ENCODE measurements at places on chromosomes 1 and 21. TPM values are rescaled to one million over a fixed set of nuclear protein-coding genes. Genes with fewer than 3 reads are reported as not detected.

GRCh38 chr1:167152192-167152876 is 58.5 kb downstream of the STYXL2 start:
- DNase-seq: no peak

DNA sequence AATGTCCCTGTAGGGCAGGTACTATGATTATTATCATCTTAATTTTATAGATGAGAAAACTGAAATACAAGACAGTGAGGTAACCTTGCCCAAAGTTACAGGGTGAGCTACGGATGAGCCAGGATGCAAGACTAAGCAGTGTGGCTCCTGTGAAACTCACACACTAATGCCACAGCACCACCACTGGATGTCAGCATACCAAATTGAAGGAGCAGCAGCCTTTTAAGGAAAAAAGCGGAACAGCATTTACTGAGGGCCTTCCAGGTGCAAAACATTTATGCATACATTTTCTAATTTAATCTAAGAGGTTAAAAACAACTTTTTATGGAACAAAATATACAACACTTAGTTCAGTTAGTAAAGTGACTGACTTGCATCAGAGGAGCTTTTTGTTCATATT is 41.7 kb downstream of the SEC16B start:
- DNase-seq: peak; percentile 55

GRCh38 chr1:206448471-206448870 is 21.8 kb upstream of the IKBKE start:
- no peak for DNase-seq

DNA sequence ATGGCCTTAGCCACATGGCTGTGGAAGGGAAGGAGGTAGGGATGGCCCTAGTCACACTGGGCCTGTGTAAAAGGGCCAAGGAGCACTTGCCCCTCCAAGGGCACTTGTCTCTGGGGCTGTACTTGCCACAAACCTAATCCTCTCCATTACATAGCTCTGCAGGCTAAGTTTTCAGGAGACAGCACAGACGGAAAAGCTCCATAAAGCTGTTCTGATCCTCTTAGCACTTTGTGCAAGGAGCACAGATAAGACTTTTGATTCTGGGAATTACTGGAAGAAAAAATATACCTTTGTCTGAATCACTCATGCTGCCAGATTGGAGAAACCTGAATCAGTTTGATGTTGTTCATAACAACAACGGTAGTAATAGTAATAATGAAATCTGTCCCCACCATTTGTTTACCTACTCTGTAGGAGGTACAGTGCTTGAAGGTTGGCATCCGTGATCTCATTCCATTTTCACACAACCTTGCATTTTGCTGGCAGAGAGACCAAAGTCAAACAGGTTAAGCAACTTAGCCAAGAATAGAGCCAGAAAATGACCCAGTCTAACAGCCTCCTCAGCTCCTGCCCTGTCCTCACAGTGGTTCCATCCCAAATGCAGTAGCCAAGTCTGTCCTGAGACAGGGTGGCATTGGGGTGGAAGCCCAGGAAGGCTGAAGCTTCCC is 207.1 kb downstream of the ROR1 start:
- DNase-seq: no peak

DNA sequence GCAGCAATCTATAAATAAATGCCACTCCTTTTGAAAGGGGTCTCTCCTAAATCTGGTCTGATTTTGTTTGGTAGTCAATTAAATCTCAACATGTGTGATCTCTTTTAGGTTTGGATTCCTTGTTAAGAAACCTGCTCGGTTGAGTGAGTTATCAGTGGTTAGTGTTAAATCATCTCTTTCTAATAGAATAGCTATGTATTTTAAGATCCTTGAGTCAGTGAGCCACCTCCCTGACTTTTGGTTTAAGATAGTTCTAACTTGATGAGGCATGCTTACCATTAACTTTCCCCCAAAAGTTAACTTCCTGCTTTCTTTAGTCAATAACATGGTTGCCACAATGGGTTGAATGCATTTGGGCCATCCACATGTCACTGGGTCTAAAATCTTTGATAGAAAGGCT is 93.1 kb upstream of the OLFM3 start:
- no peak for DNase-seq

- peak; percentile 20 for DNase-seq
These were observed 2.3 kb downstream of the SRSF10 start for GRCh38 chr1:23977854-23978191.

GRCh38 chr1:228872080-228872479 is 136.8 kb downstream of the RHOU start:
- no peak for DNase-seq

DNA sequence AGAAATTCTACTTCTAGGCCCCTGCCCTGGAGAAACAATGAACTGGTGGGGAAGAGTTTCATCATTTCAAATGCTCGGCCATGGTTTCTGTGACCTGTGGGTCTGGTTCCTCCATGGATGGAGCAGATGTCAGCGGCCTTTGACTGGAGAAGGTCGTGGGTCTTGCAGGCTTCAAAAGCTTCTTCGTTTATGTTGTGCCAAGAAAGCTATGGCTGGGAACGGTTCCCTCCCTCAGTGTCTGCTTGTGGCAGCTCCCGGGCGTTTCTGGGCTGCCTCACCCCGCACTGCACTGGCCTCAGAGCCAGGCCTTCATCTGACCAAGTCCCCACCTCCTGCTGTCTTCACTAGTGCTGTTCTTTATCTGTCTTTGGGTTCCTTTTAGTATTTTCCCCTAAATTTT is 46.4 kb upstream of the POFUT2 start:
- DNase-seq: no peak

DNA sequence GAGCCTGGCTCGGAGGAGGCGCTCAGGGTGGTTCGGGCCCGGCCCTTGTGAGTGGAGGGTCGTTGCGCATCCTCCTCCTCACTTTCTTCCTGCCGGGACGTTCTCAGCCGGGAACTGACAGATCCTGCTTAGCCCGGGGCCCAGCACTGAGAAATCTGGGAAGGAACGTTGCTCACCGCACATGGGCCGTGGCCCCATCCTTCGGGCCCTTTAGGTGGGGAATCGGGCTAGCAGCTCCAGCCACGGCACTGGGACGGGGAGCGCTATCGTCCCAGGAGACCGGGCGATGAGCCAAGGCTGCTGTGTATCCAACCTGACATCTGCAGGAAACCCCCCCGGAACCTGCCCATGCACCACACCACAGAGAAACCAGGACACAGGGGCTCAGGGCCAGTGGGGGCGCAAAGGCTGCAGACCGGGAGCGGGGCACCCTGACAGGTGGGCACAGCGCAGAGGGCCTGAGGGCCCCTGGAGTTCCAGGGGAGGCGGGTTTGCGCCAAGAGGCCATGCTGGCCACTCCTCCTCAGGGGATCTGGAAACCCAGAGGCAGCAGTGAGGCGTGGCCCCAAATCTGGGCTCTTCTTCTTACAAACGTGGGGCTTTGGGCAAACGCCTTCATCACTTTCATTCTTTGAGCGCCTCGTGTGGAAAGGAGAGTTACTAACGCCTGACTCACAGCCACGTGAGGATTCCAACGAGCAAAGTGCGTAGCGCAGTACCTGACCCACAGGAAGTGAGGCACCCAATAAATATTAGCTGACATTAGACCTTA is at the start of gene SH2D5:
Gene SH2D5 (minus strand): TSS at position 116 of the 772 bp plus-strand sequence. CDS start 4,659 bp downstream, outside the sequence.
- DNase-seq: peak; percentile 92

GRCh38 chr1:204171751-204172178 is 5.6 kb upstream of the REN start:
- peak; percentile 79 for DNase-seq

DNA sequence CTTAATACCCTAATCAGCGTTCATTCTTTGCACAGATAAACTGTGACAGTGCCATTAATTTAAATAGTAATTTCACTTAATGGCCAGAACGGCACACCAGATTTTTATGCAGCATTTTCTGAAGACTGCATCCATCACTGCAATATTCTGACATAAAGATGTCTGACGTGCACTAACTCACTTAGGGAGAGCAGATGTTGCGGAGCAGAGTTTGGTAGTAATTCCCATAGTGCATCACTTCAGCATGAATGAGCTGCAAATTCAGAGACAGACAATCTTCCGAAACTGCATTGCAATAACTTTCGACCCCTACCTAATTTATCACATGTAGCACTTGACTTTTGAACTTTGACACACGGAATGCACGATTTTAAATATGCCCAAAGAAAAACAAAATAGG is 225.3 kb downstream of the KCTD3 start:
- DNase-seq: no peak

DNA sequence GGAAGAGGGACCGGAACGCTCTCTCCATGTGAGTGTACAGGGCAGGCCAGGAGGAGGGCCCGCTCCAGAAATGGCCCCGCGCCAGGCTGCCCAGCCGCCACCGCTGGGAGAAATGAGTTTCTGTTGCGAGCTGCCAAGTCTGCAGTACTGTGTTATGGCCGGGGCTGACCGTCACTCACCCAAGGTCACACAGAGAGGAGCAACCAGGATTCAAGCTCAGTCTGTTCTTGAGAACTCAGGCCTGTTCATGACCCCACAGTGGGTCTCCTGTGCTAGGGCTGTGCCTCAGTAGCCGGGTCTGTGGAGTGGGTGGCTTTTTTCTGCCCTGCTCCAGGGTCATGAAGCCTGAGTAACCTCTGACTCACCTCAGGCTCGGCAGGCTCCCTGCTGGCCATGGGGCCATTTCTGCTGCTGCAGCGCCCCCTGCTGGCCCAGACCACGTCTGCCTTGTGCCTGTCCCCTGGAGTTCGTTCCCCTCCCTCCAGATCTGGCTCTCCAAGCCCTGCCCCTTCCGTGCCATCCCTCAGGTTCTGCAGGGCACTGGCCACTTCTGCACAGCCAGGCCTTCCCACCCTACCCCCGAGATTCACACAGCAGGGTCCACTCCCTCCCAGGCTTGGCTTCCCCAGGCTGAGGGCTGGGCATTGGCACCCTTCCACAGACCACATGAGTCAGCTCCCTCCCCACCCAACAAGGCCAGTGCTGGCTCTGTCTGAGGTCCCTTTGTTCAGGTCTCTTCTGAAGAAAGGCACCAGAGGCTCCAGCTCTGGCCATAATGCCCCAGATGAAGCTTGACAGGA is 51.8 kb downstream of the EDN2 start:
- peak; percentile 91 for DNase-seq

RNF19B gene
- total RNA-seq: 12.3 TPM

CD55 gene
- 17.7 TPM for total RNA-seq
